Left ventricle myocardium inferior (tissue), 1 donor: ENCODE measurements at places on chromosomes 7 and 10. TPM values are rescaled to one million over a fixed set of nuclear protein-coding genes. Genes with fewer than 3 reads are reported as not detected.

GRCh38 chr7:47669901-47670384, 88.0 kb upstream of the TNS3 start:
- DNase-seq, result no peak

DNA sequence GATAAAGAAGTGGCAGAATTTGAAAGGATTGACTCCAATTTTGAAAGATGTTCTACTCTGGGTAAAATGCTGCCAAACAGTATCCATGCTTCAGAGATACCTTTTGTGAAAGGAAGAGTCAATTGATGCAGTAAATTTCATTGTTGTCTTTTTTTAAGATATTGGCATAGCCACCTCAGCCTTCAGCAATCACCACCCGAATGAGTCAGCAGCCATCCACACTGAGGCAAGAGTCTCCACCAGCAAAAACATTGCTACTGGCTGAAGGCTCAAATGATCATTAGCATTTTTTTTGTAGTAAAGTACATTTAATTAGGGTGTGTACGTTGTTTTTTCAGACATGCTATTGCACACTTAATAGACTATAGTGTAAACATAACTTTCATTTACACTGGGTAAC, 31.7 kb upstream of the CYP26C1 start:
- no peak for DNase-seq

DNA sequence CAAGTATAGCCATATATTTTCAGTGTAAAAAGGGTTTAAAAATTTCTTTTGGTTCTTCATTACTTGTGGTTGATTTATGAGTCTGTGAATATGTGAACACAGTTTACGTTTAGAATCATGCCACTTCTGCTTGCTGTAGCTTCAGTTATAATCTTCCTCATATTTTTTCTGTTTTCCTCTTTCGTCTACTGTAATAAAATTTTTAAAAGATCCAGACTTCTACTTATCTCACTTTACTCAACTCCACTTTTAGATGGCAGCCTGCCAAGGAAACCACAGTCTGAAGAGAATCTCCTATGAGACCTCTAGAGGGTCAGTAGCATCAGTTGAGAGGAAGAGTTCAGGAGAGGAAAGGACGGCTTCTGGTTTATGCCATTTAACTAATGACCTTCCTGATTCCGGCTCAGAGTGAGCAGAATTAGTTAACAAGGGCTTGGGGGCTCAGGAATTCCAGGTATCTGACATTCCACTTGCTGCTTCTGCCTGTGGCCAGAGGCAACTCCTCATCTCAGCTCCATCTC, 21.4 kb downstream of the CREB5 start:
- DNase-seq, result no peak

GRCh38 chr10:11252887-11253286, 235.2 kb downstream of the CELF2 start:
- no peak for DNase-seq

DNA sequence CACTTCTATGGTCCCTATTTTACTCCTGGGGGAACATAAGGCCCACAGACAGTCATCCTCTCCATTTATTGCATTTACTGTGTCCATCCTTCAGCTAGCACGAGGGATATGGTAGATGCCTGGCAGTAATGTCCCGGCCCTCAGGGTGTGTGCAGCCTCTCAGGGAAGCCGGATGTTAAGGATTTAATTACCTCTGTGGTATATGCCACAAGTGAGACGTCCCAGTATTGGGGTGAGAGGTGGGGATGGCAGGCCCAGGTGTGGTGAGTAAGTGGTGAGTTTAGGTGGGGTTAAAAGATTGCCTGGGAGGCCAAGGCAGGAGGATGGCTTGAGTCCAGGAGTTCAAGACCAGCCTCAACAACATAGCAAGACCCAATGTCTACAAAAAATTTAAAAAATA, 144.9 kb downstream of the SH3PXD2A start:
- DNase-seq, result no peak

- no peak for DNase-seq
Observed at GRCh38 chr10:31296754-31297153, 22.3 kb upstream of the ZEB1 start.

GRCh38 chr7:116395141-116395791, 104.3 kb upstream of the CAV2 start:
- DNase-seq, result no peak

The SUN3 gene
- not detected for total RNA-seq
